ENCODE measurements at places on chromosomes 12 and 14.

DNA sequence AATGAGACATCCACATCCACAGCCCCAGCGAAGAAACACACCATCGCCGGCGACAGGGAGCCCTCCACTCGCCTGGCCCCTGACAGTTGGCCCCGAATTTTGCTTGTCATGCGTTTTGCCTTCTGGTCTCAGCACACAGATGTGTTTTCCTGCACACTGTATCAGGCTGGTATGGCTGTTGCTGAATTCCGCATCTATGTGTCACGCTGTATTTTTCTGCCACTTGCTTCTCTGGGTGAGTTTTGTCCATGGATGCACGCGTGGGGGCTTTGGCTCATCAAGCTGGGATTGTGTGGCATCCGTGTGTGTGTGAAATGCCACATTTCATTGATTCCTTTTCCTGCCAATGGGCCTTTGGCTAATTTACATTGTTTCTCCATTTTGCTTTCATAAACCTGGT is 26.5 kb downstream of the ARL6IP4 start:
- DNase-seq, result peak; percentile 53

GRCh38 chr12:12017798-12018197 is 52.9 kb upstream of the BCL2L14 start:
- DNase-seq, result no peak

DNA sequence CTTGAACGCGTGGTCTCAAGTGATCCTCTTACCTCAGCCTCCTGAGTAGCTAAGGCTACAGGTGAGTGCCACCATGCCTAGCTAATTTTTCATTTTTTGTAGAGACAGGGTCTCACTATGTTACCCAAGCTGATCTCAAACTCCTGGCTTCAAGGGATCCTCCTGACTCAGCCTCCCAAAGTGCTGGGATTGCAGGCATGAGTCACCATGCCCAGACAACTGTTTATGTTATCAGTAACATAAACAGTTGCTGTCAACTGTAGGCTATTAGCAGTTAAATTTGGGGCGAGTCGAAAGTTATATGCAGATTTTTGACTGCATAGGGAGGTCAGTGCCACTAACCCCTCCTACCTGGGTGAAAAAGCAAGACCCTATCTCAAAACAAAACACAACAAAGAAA is 26.2 kb upstream of the LRRK2 start:
- DNase-seq, result peak; percentile 17

DNA sequence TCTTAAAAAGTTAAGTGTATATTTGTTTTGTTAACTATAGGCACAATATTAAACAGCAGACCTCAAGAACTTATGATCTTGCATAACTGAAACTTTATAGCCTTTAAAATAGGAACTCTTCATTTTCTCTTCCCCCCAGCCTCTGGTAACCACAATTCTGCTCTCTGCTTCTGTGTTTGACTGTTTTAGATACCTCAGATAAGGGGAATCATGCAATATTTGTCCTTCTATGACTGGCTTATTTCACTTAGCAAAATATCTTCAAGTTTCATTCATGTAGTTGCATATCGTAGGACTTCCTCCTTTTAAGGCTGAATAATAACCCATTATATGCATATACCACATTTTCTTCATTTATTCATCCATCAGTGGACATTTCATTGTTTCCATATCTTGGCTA is 131.3 kb downstream of the PTPRO start:
- peak; percentile 1 for DNase-seq

- DNase-seq, result no peak
Observed at GRCh38 chr14:101797856-101798255, 36.3 kb downstream of the PPP2R5C start.

DNA sequence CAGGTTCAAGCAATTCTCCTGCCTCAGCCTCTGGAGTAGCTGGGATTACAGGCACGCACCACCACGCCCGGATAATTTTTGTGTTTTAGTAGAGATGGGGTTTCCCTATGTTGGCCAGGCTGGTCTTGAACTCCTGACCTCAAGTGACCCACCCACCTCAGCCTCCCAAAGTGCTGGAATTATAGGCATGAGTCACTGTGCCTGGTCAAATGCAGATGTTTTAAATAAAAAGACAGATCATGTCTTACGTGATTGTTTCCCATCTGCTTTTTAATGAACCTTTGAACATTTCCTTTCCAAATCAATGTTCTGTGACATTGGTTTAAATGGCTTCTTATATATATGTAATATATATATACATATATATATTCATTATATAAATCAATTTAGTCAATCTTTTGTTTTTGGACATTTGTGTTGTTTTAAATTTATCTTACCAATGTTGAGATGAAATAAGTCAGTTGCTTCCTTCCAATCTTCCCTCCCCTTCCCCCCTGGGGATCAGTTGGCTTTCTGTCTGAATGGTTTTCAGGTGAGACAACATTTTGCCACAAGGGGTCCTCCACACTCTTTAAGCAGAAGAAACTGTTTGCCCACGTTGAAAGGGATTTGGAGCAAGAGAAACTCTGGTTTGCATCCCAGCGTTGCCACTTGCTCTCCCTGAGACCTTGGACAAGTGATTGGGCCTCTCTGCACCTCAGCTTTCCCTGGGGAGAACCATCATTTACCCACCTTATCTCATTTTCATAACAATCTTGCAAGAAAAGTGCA is 47.6 kb upstream of the RBM19 start:
- no peak for DNase-seq

DNA sequence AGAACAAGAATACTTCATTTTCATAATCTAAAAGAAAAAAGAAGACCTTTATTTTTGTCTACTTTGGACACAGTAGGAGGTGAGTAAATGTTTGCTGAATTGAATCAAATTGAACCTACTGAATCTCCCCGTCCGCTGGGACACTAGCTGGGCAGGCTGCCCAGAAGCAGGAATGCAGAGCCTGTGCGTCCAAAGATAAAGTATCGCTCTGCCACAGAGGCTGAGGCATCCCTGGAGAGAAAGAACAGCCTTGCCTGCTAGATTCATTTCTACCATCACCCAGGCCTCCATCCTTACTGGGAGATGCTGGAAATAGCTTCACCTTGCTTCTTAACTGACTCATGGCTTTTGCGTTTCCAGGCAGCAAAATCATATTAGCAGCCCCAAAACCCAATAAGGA is 64.1 kb upstream of the TSPAN11 start:
- peak; percentile 50 for DNase-seq

DNA sequence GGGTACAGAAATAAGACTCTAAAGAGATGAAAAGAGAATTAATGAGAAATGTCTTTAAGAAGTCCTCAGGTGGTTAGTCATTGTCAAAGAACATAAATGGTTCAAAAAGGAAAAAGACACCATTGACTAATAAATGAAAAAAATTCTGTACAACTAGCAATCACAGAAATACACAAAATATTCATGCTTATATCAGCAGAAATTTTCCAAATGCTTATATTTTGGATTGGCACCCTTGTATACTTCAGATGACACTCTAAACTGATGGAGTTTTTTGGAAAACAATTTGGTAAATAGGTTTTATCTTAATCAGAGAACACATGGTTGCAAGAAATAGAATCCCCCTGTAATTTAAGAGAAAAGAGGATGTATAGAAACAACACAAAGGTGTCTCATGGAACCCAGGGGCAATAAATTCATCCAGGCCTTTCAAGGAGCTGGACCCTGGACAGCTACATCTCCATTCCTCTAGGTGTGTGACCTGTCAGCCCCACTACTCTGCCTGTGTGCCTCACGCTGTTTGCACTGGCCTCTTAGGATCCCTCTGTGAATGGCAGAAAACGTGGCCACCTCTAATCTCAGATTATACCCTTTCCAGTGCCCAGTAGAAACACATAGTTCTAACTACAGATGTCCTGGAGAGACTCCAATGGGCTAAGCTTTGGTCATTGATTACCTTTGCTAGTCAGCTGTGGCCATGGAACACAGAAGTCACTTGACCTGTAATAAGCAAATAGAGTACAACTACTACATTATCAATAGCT is 110.2 kb downstream of the FGD4 start:
- no peak for DNase-seq

DNA sequence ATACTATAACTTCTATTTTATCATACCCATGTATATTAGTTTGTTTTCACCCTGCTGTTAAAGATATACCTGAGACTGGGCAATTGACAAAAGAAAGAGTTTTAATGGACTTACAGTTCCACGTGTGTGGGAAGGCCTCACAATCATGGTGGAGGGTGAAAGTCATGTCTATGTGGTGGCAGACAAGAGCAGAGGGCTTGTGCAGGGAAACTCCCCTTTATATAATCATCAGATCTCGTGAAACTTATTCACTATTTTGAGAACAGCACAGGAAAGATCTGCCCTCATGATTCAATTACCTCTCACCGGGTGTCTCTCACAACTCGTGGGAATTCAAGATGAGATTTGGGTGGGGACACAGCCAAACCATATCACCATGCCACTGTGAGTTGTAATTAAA is 135.8 kb downstream of the SYNE2 start:
- DNase-seq, result no peak

DNA sequence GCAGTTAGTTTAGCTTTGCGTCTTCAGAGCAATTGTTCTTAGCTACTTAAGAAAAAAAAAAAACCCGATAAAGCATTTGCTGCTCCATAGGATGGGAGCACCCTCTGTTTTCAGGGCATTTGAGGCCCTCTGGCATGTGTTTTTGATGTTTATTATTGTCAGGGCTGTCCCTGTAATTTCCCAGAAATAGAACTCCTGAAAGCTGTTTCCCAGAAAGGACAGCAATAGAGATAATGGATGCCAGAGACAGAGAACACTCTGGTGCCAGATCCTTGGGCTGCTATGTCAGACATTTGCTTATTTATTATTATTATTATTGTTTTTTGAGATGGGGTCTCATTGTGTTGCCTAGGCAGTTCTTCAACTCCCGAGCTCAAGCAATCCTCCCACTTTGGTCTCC is 201.3 kb downstream of the ALG10 start:
- no peak for DNase-seq

GRCh38 chr14:47300796-47301195 is 374.6 kb downstream of the MDGA2 start:
- no peak for DNase-seq

DNA sequence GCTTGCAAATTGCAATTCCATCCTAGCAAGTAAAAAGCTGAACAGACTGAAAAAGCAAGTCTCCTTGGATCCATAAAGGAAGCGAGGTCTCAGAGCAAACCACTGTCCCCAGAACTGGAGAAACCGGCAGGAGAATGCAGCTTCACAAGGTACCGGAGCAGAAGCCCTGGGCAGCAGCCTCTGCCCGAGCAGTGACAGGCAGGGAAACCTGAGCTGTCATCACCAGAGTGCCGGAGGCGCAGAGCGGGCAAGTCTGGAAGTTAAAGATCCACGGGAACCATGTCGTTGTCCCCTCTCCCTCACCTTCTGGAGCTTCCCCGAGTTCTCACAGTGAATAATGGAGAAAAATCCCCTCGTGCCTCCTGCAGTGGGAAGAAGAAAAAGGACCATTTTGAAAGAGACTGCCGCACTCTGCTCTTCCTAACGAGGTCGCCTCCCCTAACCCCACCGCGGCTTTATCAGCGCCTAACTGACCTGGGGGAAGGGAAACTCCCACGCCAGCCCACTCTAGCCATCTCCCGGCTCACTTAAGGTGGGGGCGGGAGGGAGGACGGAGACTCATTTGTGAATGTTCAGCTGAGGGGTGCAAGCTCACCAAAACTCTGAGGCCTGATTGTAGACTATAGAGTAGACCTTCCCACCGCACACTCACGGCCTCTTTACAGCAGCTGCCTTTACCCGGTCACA is 27.8 kb downstream of the FBXL14 start:
- no peak for DNase-seq

DNA sequence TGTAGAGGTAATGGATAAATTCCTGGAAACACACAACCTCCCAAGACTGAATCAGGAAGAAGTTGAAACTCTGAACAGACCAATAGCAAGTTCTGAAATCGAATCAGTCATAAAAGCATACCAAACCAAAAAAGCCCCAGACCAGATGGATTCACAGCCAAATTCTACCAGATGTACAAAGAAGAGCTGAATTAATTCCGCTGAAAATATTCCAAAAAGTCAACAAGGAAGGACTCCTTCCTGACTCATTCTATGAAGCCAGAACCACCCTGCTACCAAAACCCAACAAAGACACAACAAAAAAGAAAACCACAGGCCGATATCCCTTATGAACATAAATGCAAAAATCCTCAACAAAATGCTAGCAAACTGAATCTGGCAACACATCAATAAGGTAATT is 81.5 kb downstream of the SLC38A4 start:
- no peak for DNase-seq

DNA sequence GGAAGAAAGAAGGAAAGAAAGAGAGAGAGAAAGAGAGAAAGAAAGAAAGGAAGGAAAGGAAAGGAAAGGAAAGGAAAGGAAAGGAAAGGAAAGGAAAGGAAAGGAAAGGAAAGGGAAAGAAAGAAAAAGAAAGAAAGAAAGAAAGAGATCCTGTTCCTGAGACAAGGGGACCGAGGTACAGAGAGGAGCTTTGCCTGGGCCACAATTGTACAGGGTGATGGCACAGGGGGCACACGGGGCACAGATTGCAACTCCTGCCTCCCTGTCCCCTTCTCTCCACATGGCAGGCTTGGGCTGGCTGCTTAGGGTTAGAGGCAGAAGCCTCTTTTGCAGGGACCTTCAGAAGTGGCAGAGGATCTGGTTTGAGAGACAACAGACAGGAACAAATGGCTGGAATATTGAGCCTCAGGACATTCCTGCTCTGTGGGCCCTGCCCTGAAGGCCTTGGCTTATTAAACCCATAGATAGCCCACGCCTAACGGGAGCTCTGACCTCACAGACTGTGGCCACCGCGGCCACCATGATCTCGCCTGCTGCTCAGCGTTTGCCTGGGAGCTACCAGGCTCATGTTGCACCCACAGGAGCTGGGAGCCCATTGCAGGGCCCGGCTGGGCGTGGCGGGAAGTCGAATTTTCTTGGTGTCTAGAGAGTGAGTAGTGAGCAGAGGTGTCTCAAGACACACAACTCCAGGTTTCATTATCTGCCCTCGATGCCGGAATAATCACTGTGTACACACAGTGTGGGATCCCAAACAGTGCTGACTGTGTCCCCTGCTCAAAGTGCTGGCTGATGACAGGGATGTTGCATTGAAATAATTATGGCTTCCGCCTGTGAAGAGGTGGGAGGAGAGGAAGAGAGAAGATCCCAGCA is 147.9 kb upstream of the NCOR2 start:
- DNase-seq, result no peak

DNA sequence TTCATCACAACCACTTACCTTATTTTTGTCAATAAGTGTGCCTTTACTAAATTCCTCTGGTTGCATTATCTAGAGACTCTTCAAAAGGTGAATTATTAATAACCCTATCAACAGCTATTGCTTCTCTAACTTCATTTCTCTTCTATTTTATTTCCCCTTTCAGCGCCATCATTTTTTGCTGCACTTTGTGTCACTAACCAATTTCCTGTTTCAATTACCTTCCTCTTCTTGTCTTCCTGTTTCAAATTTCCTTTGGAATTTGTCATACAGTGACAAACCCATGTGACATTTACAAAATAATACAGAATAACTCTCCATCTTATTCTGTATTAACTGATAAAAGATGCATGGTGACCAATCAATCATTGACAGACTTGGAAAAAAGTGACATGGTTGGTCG is 12.2 kb upstream of the CLEC2A start:
- DNase-seq, result no peak
